ENCODE measurements at places on chromosomes 3 and 15. TPM values are rescaled to one million over a fixed set of nuclear protein-coding genes. Genes with fewer than 3 reads are reported as not detected.

PAQR9 gene
- 0.36 TPM for total RNA-seq

SOX2 gene
- 0.39 TPM for total RNA-seq

DNA sequence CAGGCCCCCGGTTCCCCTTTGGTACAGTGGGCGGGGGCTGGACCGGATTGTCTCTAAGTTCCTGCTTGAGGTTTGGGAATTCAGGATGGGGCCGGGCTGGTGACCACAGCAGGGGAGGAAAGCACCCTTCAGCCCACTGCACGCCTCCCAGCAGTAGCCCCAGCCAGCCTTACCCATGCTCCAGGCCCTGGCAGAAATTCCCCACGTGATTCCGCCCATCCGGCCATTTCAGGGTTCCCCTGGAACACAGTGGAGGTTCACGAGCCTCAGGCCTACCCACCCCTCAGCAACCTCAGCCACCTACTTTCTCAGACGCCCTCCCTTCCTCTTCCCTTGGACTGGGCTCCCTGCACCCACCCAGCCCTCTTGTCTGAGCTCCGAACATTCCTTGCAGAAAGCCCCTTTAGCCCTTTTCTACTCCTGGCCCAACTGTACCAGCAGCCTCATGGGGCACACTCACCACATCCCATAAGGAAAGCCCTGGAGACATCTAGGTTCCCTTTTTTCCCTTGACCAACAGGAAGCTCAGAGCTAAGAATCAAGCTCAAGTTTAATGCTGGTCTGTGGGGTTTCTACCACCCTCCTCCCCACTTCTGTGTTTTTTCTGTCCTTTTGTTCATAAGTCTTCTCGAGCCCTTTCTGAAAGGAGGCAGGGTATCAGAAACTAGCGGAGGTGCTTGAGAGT is 11.5 kb downstream of the ALS2CL start:
- no peak overlapping the region for H3K4me3 ChIP-seq
- H3K27ac ChIP-seq: no peak overlapping the region
- no peaks in the 10 kb centered on the region for H3K4me1 ChIP-seq
- H3K36me3 ChIP-seq: no peaks in the 10 kb centered on the region
- H3K27me3 ChIP-seq: no peaks in the 10 kb centered on the region

GRCh38 chr3:29275309-29275708 is 5.6 kb upstream of the RBMS3 start:
- H3K4me1 ChIP-seq: no peaks in the 10 kb centered on the region
- H3K27ac ChIP-seq: no peak overlapping the region
- no peak for DNase-seq
- H3K36me3 ChIP-seq: no peaks in the 10 kb centered on the region
- H3K27me3 ChIP-seq: no peaks in the 10 kb centered on the region
- H3K4me3 ChIP-seq: no peak overlapping the region

- H3K4me1 ChIP-seq: 0 out of 2 replicates have a peak, but pooled peaks cover 4% of the 10 kb centered on the region
- no peaks in the 10 kb centered on the region for H3K27me3 ChIP-seq
- DNase-seq: no peak
- peaks cover 22% of the 10 kb centered on the region for H3K36me3 ChIP-seq
These were observed 60.4 kb downstream of the MLH1 start for GRCh38 chr3:37053753-37054152.

DNA sequence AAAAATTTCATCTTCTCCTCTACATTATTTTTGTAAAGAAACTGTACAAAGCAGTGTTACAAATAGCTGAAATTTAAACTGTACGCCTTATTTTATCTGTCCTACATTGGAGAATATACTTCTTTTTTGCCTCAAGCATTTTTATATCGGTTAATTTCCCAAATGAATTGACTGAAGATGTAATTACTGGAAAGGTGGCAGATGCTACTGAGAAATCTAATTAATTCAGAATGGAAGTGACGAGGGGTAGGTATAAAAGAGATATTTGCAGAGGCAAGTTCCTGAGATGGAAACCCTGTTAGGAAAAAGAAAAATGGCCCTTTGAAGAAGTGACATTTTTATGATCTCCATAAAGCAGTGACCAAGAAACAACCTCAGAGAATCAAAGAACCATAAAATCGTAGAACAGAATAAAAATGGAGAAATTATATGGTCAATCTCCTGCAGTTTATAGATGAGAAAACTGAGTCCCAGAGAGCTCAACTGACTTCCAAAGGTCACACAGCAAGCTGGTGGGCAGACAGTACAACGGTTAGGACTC is 20.4 kb downstream of the RUVBL1 start:
- no peaks in the 10 kb centered on the region for H3K4me1 ChIP-seq
- peaks cover 49% of the 10 kb centered on the region for H3K36me3 ChIP-seq
- H3K27me3 ChIP-seq: no peaks in the 10 kb centered on the region
- H3K27ac ChIP-seq: no peak overlapping the region
- DNase-seq: no peak
